ENCODE measurements at places on chromosomes 2 and 18. TPM values are rescaled to one million over a fixed set of nuclear protein-coding genes. Genes with fewer than 3 reads are reported as not detected.

GRCh38 chr2:216845426-216845825 lies 14.4 kb downstream of the TNP1 start:
- no peak for DNase-seq

DNA sequence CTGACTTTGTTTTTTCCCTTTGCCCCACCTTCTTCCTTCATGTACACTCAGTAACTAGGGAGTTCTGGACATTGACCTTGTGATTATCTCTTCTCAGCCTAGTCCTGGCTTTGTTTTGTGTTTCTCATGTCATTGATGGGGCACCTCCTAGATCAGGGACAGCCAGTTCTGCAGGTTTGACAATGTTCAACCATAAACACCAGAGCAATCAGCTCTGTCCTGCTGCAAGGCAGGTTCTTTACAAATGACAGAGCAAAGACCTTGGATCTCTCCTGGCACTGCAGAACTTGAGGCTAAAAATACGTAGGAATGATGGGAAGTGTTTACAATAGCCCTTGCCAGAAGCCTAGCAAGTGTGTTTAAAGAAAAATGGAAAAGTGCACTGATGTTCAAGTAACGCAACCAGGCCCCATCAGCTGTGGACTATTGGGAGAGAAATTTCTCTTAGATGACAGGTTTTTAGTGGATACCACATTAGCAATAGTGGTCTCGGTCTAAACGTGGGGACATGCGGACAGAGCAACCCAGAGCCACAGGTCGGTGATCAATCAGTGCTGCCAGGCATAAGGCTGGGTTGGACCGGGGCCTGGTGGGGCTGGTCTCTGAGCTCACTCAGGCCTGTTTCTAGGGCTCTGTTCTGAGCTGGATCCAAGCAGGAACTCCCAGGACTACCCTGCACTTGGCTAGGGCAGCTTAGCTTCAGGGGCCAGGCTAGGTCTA lies 76.8 kb downstream of the SOWAHC start:
- peak; percentile 63 for DNase-seq

GRCh38 chr2:74851191-74851566 lies 17.3 kb downstream of the HK2 start:
- no peak for DNase-seq

DNA sequence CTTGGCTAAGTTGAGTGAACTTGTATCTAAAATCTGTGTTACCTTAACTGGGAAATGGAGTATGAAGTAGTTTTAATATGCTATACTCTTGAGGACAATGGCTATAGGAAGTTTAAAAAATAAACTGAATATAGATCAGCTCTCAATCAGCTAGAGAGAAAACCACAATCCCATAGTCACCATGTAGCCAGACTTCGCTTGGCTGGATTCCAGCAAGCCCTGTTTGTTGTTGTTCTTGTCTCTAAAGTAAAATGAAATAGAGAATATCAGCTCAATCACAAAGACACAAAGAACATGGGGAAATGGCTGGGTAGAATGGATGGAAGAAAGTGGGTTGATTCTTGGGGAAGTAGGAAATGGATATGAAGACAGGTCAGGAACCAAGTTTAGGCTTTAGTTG lies 234.9 kb downstream of the PHLPP1 start:
- DNase-seq = no peak

GRCh38 chr2:171086352-171087290 lies 74.1 kb downstream of the TLK1 start:
- no peak for DNase-seq

- DNase-seq = no peak
These were observed 299.4 kb downstream of the ZNF516 start for GRCh38 chr18:76195601-76196000.

GRCh38 chr2:14524041-14524802 lies 108.3 kb upstream of the LRATD1 start:
- no peak for DNase-seq

The TIA1 gene
- 73.8 TPM for total RNA-seq

- DNase-seq = no peak
These were observed 165.6 kb downstream of the MYO1B start for GRCh38 chr2:191410646-191411436.

The CFC1 gene
- not detected for total RNA-seq

DNA sequence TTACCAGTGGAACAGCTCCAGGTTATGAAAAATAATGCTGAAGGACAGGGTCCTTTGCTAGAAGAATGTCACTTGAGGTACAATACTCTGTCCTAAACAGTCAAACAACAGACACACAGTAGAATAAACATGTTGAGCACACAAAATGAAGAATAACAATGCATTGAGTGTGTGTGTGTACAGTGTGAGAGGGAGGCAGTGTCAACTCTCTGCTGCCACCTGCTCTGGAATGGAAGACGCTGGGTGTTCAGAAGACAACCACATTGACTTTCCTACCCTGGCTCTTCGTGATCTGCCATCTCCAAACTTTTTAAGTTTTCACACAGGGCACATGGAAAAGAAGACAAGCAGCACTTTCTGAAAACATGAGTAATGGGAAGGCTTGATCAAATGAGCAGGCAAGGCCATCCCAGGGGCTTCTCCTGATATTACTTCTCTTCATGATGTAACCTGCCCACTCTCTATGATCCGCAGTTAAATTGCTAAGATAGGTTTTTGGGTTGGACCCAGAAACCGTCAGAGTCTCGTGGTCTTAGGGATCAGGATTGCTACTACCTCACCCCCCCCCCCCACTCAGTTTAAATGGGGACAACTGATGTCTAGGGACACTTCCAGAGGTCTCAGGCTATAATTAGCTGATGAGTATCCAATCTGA lies 533.2 kb upstream of the TNP1 start:
- DNase-seq = no peak

DNA sequence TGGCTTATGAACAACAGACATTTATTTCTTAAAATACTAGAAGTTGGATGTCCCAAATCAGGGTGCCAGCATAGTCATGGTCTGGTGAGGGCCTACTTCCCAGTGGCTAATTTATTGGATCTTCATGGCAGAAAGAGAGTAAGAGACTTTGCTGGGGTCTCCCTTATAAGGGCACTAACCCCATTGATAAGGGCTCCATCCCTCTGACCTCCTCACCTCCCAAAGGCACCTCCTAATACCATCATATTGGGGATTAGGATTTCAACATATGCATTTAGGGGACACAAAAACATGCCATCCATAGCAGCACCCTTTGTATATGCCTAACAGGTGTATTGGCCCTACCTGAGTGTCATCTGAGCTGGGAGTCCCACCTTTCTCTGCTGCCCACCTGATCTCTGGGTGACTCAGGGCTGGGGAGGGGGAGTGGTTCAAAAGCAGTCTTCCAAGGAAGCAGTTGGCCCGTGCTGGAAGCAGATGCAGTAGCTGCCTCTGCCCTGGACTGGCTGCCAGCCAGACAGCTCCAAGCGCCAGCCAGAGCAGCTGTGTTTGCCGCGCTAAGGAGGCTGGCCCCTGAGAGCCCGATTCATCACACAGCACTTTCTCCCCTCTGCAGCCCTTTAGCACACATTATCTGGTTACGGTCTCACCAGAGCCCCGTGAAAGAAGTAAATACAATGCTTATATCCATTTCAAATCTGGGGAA lies 84.6 kb downstream of the SMAD7 start:
- DNase-seq = no peak

The RBKS gene
- 1.8 TPM for total RNA-seq

- no peak for DNase-seq
These were observed 19.5 kb downstream of the ANKRD30B start for GRCh38 chr18:14767474-14767873.

The ALK gene
- not detected for total RNA-seq

The TNFAIP6 gene
- total RNA-seq = not detected

GRCh38 chr2:56654936-56655335 lies 471.1 kb downstream of the CCDC85A start:
- no peak for DNase-seq

GRCh38 chr2:10413503-10413902 lies 34.6 kb downstream of the ODC1 start:
- no peak for DNase-seq

The KCNG2 gene
- not detected for total RNA-seq

GRCh38 chr2:241992753-241993152 lies 123.2 kb downstream of the RTP5 start:
- no peak for DNase-seq

GRCh38 chr18:62867534-62867933 lies 152.2 kb downstream of the PHLPP1 start:
- no peak for DNase-seq

DNA sequence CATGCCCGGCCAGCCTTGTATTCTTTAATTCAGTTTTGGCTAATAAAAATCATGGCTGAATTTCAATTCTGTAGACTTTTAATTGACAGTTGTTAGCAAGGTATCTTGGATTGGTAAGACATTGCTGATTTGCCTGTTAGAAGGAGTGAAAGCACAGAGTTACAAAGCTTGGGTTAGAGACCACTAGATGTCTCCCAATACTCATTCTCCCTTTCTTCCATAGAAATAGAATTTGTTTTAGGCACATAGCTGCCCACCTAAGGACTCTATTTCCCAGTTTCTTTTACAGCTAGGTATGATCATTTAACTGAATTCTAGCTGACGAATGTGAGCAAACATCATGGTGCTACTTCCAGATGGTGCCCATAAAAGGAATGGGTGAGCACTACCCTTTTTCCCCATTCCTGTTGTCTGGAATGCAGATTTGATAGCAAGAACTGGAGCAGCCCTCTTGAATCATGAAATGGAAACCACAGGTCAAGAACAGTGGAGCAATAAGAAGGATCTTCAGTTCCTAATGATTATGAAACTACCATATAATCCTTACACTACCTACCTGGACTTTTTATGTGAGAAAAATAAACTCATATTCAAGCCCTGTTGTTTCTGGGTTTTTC lies 17.5 kb downstream of the PECR start:
- DNase-seq = no peak

DNA sequence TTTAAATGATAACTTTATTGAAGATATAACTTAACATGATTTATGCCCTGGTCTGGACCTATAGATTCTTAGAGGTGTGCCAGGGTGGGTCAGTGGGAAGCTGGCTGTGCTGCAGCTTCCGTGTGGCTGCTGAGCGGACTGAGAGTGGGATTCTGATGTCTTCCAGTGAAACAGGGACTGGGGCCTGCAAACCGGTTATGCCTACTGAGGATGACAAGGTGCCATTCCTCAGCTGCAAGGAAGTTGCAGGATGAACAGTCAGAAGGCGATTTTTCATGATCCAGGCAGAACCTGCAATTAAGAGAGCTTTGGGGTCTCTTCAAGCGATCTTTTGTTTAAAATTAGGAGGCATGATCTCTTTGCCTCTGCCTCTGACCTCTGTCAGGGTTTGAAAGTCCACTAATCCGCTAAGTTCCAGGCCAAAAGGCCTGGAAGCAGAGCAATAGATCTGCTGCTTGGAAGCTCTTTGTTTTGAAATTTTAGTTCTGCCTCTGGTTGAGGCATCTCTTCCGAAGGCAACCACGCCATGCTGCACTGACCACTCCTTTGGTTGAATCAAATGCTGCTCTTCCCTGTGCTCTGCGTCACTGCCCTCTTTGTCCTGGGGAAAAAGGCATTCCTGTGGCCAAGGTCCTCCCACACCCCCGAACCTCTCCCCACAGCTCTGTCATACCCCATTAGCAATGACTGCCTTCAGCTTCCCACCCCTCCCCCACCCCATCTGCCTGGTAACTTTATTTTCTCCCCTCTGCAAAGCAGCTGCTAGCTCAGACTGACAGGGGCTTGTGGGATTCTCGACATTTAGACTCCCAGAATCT lies 2.0 kb downstream of the TMEM169 start:
- no peak for DNase-seq

DNA sequence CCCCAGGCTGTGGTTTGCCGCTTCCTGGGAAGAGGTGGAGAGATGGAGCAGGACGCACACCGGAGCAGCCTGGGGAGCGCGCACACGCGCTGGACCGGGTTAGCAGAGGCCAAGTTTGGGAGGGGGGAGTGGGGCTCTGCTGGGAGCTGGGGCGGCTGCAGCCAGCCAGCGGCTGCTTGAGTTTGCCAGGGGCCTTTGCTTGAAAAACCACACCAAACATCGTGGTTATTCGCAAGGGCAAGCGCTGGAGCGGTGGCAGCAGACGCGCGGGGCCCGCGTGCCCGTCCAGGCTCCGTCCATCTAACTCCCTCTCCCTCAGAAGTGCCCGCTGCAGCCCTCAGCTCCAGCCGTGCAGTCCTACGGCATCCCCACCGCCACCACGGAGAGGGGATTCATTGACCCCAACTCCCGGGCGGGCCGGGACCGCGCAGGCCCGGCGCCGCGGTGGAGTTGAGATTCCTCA lies 4.6 kb downstream of the PTGR3 start:
- DNase-seq = no peak

All from suprapubic skin (tissue), 4 donors.